Left lung (tissue), 14 donors: ENCODE measurements at places on chromosomes 16 and 17. TPM values are rescaled to one million over a fixed set of nuclear protein-coding genes. Genes with fewer than 3 reads are reported as not detected.

The GNAO1 gene
- polyA plus RNA-seq = 34.1 TPM

The DHRS7C gene
- polyA plus RNA-seq = not detected

The C1QTNF8 gene
- polyA plus RNA-seq = 0.10 TPM

The CLEC18A gene
- 0.60 TPM for polyA plus RNA-seq

The TMEM208 gene
- 25.9 TPM for polyA plus RNA-seq

The HAP1 gene
- 0.40 TPM for polyA plus RNA-seq

The MSLN gene
- 19.1 TPM for polyA plus RNA-seq

The TMED6 gene
- 4.0 TPM for polyA plus RNA-seq

The ATF7IP2 gene
- 13.6 TPM for polyA plus RNA-seq

GRCh38 chr16:716200-716568 is 1.3 kb downstream of the METRN start:
- no peak for DNase-seq

- DNase-seq = no peak
Observed at GRCh38 chr17:48729335-48730239, 1.0 kb upstream of the HOXB13 start.

GRCh38 chr17:63024716-63025115 is 58.7 kb downstream of the TANC2 start:
- no peak for DNase-seq

GRCh38 chr17:55870044-55870443 is 119.2 kb downstream of the PCTP start:
- DNase-seq = no peak

GRCh38 chr16:24382762-24383407 is 126.8 kb downstream of the CACNG3 start:
- no peak for DNase-seq

DNA sequence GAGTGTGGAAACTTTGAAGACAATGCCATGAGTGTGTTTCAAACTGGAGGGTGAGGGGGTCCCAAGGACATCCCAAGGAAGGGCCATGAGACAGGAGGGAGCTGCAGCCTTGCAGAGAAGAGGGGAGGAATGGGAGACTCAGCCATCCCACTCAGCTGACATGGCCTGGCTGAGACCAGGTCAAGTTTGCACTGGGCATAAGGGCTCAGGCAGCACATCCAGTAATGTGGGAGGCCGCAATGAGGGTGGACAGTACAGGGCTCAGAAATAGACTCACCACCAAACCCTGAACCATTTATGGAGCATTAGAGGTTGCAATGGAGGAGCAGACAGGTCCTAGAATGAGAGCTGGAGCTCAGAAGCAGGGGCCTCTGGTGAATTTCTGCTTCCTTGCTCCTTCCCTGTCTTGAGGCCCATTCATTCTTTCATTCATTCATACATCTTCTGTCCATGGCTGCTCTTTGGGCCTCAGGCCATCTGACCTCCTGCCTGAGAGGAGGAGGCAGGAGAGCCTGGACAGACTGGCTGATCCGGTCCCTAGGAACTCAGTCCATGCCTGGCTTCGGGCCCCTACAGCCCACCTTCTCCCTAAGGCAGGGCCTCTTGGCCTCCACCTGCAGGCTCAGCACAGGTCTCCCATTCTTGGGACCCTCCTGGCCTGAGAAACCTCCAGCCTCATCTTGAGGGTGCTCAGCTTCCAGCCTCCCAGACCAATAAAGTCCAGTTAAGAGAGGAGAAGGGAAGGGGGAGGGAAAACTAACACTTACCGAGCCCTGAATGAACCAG is 70.5 kb upstream of the CDH5 start:
- no peak for DNase-seq

GRCh38 chr16:64542152-64542551 is 579.7 kb downstream of the CDH11 start:
- DNase-seq = no peak

DNA sequence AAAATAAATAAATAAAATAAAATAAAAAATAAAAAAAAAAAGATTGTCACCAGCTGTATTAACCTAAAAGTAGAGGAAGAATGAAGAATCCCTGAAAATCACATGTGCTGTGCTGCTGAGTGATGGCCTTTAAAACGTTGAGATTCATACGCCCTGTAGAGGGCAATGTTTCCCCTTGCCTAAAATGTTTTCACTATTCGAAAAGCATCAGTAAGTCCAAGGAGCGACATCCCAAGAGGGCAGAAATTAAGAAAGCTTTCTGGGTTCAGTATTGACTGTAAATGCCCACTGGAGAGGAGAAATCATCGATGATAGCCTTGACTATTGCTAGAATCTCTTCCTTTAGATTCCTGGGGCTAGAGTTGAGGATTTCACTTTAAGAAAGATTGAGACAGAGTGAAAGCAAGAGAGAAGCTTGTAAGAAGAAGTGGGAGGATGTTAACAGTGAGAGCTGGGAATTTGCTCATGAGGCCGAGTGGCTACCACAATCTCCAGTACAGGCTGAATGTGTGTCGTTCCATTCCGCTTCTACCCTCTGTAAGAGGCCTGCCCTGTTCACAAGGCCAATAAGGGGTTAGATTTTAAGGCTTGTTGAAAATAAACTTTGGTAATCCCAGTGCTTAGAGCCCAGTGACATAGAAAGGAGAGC is 170.8 kb upstream of the FAM20A start:
- DNase-seq = no peak

DNA sequence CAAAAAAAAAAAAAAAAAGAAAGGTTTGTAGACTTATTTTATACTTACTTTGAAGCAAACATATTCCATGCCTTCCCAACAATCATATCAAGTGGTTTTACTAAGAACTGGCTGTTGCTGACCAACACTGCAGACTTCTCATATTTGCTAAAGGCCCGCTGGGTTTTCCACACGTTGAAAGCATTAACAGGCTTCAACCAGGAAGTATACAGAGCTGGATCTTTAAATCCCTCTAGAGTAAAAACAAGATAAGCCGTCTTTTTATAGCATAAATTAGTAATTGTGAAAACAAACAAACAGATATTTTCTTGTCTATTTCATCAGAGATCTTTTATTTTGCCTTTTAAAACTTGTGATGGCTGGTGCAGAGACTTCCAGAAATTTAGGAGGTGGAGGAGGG is 29.1 kb downstream of the TUBD1 start:
- DNase-seq = no peak

- no peak for DNase-seq
Observed at GRCh38 chr16:75497558-75497957, 2.3 kb upstream of the CHST6 start.

DNA sequence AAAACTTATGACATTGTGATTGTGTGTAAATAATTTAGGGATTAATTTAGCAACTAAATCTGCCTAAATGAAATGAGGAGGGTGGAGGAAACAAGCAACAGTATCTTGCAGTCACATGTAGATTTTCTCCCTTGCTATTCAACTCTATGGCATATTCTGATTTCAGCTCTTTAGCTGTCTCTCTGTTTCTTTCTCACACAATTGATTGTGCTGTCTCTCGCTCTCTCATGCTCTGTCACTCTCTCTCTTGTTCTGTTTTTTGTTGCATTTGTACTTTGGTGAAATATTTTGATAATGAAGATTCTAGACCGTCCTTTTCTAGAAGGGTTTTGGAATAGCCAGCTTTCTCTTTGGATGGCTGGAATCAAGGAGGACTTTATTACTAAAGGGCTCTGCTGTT is 70.6 kb downstream of the BCAS3 start:
- DNase-seq = no peak

DNA sequence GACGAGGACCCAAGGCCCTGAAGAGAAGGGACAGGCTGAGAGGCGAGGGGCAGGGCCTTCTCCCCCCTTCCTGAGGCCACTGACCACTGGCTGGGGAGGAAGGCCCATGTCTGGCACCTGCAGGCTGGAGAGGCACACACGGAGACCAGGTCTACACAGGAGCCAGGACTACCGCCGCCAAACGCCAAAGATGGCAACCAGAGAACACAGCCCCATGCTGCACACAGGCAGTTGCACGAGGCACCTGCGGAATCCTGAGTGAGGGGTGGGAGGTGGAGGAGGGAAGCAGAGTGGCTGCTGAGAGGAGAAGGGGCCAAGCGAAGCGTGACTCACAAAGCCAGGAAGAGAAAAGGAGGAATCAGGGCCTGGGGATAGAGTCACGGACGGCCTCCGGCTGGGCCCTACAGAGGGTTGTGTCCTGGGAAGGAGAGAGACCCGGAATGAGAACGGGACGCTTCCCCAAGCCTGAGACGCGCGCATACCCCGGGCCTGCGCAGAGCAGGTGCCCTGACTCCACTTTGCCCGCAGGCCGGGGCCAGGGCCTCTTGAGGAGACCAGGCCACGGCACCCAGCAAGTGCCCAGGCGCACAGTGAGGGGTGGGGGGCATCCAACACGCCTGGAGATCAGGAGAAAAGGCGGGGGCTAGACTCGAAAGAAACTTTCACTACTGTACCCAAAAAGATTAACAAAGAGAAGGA is 28.7 kb upstream of the C16orf95 start:
- DNase-seq = no peak

DNA sequence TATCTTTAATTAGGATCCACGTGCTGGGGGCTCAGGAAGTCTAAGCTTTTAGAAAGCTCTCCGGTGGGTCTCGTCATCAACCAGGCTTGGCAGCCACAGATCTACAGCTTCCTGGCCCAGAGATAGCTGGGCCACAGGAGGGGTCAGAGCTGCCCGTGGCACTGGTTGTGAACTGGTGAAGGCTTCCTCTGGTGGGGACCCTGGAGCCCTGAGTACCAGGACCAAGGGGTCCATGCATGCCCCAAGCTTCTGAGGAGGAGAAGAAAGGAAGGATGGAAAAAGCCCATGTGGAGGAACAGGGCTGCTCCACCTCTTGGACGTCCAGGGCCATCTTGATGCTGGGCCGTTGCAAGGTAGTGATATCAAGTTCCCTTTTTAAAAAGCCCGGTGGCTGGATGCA is 13.3 kb downstream of the RMI2 start:
- no peak for DNase-seq

GRCh38 chr17:2110436-2110835 is 55.5 kb downstream of the HIC1 start:
- no peak for DNase-seq

GRCh38 chr17:40522250-40522960 is 21.0 kb upstream of the TNS4 start:
- DNase-seq = no peak

- DNase-seq = peak; percentile 61
Observed at GRCh38 chr17:44307387-44308186, 814 bp upstream of the RUNDC3A start.

DNA sequence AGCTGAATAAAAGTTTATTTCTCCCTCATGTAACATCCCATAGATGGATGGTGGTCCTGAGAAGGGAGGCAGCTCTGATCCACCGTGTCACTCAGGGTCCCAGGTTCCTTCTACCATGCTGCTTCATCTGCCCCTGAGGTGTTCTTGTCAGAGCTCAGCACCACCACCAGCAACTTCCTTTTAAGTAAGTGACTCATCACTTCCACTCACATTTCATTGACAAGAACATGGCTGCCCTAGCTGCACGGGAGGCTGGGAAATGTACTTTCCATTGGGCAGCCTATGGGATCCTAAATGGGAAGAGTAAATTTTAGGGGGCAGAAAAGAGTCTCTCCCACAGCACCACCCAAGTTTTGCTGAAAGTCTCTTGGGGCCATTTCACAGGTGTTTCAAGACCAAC is 134.7 kb downstream of the USP31 start:
- no peak for DNase-seq

- no peak for DNase-seq
Observed at GRCh38 chr17:64788286-64789060, 126.4 kb upstream of the SMURF2 start.

DNA sequence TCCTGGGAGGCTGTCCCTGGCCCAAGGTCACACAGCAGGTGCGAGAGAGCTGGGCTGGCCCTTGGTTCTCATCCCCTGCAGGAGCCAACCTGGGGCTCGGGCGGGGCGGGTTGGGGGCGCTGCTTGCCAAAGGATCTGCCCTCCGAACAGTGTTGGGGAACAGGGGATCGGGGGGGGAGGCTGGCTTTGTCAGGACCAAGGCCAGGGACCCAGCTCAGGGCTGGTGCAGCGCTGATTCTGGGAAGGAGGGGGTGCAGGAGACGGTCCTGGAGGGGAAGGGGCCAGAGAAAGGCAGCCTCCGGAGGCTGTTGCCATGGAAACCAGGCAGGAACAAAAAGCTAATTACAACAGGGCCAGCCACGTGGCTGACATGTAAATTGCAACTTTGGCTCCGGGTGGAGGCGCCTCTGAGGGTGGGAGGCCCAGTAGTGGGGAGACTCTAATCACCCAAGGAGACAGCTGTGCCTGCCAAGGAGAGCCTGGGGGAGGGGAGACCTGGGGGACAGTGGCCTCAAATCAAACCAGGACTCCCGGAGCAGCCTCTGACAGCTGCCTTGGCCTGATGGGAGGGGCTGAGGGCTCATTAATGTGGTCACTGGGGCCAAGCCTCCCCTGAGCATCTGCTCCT is 1.3 kb downstream of the TUBB3 start:
- DNase-seq = no peak

GRCh38 chr17:47741793-47742145 is 8.7 kb downstream of the TBX21 start:
- no peak for DNase-seq

GRCh38 chr16:3785413-3785812 is 68.1 kb upstream of the TRAP1 start:
- DNase-seq = no peak

GRCh38 chr16:66741950-66742808 is 9.2 kb downstream of the DYNC1LI2 start:
- DNase-seq = peak; percentile 27

DNA sequence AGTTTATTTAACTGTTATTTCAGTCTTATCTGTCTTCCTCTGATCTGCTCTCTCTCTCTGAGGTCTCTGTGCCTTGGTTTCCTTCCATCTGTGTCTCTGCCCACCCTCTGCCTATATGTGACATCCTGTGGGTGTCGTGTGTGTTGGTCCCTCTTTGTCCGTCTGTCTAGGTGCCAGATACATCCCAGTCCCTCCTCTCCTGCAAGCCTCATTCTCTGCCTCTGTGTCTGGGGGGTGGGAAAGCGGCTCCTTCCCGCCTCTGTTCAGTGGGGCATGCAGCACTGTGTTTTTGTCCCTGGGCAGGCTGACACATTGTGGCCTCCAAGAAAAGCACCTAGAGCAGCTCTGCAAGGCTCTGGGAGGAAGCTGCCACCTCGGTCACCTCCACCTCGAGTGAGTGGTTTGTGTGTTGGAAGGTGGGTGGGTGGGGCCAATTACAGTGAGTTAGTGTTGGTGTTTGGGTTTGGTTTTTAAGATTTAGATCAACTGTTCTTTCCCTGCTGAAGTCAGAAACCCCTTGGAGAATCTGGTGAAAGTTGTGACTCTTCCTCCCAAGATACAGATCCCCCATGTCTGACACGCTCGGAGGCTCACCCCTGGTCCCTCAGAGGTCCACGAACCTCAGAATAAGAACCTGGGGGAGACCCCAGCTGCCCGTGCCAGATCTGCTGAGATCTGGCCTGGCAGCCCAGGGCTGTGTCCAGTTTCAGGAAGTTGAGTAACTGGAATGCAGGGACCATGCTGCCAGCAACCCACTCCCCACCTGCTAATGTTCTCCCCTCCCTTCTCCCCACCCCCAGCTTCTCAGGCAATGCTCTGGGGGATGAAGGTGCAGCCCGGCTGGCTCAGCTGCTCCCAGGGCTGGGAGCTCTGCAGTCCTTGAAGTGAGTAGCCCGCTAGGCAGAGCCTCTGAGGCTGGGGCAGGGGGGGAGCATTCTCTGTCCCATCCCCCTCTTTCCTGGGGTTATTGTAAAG is 50.9 kb upstream of the CPNE2 start:
- no peak for DNase-seq
